ENCODE measurements at places on chromosomes 7 and 10.

GRCh38 chr7:36787933-36788378 is 63.7 kb upstream of the AOAH start:
- no peak for DNase-seq

GRCh38 chr7:36790311-36790787 is 66.1 kb upstream of the AOAH start:
- no peak for DNase-seq

DNA sequence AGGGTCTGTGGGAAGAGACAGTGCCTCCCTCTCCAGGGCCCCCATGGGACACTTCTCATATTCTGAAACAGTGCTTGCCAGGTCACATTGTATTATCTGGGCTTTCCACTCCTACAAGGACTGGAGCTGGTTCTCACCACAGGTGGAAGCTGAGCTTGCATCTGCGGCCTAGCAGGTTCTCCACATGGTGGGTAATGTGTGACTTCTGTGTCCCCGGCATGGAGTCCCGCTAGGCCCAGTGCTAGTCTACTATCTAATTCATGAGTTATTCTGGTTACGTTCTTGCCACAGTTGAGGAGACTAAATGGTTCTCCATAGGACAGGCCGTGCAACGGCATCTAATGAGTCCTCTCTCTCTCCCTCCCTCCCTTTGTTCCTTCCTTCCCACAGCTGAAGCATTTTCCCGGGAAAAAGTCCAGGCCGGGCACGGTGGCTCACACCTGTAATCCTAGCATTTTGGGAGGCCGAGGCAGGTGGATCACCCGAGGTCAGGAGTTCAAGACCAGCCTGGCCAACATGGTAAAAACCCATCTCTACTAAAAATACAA is 27.7 kb downstream of the PRLHR start:
- DNase-seq, result no peak

DNA sequence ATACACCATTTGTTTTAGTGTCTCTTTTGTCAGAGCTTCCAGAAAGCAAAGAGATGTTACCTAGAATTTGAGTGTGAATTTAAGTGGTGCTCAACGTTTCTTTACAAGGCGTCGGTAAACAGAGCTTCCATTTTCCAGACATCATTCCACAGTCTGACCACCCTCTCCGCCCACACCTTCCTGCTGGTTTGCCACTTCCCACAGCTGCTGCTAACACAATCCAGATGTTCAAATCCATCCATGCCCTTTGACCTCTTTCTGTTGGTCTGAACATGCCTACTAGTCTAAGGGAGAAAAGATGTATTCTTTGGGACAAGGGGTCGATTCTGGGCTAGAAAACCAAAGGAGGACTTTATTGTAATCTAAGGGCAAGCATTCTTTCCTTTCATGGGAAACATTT is 86.1 kb downstream of the FAM107B start:
- peak; percentile 79 for DNase-seq

DNA sequence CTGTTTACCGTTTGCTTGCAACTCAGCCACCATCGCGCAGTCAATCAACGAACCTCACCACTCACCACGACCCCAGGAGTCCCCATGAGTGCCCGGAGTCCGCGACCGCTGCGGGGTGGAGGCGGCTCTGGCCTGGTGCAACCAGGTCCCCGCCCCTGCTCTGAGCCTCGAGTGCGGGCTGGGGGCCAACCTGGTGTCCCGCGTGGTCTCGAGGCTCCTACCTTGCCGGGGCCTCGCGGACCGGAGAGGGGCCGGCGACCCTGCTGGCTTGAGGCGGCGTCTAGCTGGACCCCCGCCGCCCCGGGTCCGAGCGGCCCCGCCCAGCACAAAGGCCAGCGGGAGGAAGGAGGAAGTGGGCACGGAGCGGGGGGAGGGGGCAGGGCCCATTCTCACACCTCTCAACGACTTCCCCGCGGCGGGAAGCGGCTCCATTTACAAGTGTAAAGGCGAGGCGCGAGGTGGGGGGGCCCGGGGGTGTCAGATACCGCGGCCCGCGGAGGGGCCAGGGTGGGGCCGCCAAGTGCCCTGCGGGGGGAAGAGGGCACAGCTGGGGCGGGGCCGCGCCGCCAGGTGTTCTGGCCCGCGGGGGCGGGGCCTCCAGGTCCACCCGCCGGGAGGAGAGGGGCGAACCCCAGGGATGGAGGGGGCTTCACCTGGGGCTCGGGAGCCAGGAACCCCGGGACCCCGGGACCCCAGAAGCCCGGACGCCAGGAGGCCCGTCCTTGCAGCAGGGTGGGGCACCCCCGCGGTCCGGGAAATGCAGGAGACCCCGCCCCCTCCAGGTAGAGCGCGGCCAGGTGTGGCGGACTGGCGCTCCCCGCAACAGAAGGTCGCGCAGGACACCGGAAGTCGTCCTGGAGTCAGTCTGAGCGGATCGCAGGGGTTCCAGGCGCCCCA is 8.6 kb downstream of the CTBP2 start:
- DNase-seq, result no peak

GRCh38 chr10:117993166-117993565 is 53.6 kb downstream of the RAB11FIP2 start:
- no peak for DNase-seq

DNA sequence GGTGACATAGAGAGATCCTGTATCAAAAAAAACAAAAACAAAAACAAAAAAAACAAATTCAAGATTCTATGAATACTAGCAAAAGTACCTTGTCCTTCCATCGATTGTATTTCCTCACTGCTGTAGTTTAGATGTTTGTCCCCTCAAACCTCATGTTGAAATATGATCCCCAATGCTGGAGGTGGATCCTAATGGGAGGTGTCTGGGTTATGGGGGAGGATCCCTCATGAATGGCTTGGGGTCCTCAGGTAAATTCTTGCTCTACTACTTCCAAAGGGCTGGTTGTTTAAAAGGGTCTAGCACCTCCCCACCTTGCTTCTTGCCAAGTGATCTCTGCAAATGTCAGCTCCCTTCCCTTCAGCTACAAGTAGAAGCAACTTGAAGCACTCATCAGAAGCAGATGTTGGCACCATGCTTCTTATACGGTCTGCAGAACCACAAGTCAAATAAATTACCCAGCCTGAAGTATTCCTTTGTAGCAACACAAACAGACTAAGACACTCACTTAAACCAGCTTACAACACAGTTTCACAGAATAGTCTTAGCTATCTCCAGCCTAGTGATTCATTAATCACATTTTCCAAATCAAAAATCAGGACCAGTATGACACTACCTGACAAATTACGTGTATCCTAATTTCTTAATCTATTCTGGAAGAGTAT is 20.7 kb downstream of the ABI1 start:
- no peak for DNase-seq

DNA sequence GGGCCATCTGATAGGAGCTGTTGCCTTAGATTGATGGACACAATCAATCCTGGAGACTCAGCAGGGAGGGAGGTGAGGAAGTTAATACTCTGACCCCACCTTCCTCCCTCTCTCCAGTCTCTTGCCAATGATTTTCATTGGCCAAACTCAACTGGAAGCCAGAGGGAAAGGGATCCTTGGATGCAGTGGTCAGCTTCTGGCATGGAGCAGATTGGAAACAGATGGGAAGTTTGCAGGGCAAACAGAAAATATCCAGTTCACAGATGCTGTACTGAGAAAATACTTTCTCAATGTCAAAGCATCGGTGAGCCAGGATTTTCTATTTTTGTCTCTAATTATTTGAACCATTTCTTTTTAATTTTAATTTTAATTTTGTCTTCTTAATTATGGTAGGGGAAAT is 170.8 kb downstream of the BBS9 start:
- DNase-seq, result no peak

DNA sequence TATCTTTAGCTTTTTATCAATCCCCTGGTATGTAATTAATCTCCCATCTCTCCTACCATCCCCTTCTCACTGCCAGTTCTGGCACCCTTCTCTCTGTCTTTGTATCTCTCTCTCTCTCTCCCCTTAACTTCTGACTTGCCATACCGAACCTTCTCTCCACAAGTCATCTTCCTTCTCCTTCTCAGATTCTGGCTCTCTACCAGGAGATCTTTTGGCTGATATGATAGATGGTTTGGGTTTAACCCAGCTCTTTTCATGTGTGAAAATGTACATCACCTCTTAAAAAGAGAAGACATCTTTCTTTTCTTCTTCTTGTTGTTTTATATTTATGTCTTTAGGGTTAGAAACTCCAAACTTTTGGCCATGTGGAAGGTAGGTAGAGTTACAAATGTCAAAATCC is 196.7 kb downstream of the HGF start:
- no peak for DNase-seq

DNA sequence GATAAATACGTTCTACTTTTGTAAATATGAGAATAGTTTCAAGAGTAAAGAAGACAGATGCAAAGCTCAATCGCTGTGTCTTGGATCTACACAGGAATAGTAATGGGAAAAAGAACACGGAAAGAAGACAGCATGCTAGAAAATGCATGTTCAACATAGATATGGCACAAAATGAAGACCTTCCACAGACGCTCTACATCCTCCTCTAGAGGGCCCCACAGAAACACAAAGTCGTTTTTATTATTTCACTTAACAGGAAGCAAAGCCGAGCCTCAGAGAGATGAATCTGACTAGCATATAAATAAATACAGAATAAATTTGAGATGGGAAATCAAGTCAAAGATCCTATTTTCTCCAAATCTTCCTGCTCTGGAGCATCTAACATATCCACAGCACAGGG is 292.6 kb downstream of the PARD3 start:
- peak; percentile 67 for DNase-seq

DNA sequence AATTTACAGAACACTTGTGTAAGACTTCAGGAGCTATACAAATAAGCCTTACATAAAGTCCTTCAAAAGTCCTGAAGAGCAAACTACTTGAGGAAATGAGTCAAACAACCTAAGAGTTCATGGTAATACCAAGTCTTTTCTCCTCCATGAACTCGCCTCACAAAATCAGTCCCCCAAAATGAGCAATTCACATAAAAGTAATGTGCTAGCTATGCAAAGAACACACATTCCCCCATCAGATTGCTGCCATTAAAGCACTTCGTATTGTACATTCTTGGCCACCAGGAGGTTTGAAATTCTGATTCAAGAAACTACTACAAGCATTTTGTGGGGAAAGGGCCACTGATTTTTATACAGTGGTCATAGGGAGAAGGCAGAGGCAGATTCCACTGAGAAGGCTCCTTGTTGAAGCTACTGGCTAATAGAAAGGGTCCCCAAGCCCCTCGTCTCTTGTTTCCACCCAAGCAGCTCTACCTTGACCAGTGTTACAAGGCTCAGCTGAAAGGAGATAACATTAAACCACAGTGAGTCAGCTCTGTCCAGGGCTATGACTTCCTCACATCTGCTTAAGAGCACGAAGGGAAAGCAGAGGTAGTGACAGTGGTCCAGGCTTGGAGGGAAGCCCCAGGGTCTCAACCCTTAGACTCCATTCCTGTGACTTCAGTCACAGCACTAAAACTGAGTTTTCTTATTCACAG is 115.2 kb upstream of the CDK1 start:
- peak; percentile 84 for DNase-seq

GRCh38 chr7:82266081-82266480 is 177.5 kb downstream of the CACNA2D1 start:
- DNase-seq, result no peak

DNA sequence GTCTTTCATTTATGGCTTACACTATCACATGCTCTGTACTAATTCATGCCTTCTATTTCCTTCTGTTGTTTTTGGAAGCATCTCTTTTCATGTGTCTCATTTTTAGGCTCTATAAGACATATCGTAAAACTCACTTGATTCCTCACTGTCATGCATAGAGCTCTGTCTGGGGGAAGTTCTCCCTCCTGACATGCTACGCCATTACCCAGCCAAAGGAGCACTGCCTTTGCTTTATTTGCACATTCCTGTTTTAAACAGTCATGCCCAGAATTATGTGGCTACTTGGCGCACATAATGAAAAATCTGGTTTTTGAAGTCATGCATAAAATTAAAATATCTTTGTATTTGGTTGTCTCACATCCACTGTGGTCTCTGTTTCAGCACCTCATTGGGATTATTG is 17.6 kb upstream of the AKR1C3 start:
- no peak for DNase-seq

DNA sequence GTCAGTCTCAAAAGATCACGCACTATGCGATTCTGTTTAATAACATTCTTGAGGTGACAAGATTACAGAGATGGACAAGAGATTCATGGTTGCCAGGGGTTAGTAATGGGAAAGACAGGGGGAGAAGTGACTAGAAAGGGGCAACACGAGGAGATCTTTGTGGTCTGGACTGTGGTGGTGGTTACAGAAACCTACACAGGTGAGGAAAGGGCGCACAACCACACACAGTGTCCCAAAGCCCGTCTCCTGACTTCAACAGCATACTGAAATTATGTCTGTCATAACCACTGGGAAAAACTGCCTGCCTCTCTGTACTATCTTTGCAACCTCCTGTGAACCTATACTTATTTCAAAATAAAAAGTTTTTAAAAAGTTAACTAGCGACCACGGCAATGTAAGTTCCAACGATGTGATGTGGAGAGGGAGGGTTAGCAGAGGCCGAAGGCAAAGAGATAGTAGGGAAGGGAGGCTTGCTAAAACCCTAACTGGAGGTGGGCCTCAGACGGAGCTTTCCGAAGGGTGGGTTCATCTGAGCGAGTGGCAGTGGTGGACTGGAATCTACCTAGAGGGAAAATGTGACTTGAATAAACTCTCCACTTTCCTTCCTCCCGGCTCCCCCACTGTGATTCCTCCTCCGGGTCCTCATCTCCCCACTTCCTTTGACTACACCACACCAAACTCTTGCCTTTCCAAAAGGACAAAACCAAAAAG is 43.7 kb downstream of the GNA12 start:
- DNase-seq, result no peak

DNA sequence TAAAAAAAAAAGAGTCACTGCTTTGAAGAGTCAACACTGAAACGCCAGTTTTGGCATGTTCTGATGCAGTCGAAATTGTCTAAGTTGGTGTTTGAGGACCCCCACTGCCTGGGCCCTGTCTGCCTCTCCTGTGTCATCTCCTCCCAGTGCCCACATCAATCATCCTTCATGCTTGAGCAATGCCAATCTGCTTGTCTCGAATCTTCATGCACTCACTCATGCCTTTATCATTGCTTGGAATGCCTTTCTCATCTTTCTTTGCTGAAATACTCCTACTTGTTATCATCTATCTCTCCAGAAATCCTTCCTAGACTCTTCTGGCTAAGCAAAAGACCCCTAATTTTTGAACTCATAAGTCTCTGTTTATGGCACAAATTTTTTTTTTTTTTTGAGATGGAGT is 42.1 kb upstream of the PLPP4 start:
- no peak for DNase-seq

DNA sequence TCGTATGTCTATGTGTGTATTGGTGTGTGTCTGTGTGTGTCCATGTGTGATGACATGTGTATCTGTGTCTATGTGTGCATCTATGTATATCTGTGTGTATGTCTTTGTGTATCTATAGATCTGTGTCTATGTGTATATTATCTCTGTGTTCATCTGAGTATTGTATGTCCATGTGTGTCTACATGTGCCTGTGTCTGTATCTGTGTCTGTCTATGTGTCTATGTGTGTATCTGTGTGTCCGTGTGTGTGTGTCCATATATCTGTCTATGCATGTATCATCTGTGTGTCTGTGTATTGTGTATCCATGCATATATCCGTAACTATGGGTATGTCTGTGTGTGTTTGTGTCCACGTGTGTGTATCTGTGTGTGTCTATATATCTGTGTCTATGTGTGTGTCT is 2.7 kb upstream of the FAM20C start:
- DNase-seq, result no peak
